Activated T-helper 1 cell treated with anti-CD3 and anti-CD28 coated beads, Interleukin-12 subunit alpha, Interleukin-12 subunit beta, Interleukin-2, Interleukin-4 antibody, amounts not matched to agents 30 ng/mL and 10 ng/mL and 1 ng/mL, durations not matched to agents 14 hours and 24 hours and 36 hours (primary cell): ENCODE measurements at places on chromosomes 16 and 17. TPM values are rescaled to one million over a fixed set of nuclear protein-coding genes. Genes with fewer than 3 reads are reported as not detected.

Gene SLC13A2
- total RNA-seq, result not detected in 2 replicates

Gene RPRML
- total RNA-seq, result not detected in 2 replicates

Gene COL1A1
- total RNA-seq, result 1.2 and 2.0 TPM in 2 replicates

Gene DPEP1
- not detected in 2 replicates for total RNA-seq

Gene HOXB1
- total RNA-seq, result not detected in 2 replicates

Gene KCNH6
- not detected in 2 replicates for total RNA-seq

DNA sequence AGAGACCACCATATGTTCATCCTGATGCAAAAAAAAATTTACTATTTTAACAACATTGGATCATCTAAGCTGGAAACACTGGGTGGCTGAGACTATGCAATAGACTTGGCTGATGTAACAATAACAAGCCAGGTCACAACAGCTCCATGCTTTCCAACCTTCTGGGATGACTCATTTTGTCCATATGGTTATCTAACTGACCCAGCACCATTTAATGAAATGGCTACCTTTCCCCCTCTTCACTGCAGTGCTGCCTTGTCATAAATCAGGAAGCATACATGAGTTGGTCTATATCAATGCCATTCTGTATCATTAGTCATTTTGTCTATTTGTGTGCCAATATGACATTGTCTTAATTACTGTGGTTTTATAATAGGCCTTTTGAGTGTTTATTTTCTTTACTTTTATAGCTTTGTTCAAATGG, 217.6 kb upstream of the KCNJ16 start:
- H3K4me1 ChIP-seq, result no peaks in the 10 kb centered on the region
- no peak overlapping the region for H3K27ac ChIP-seq
- no peaks in the 10 kb centered on the region for H3K27me3 ChIP-seq
- H3K36me3 ChIP-seq, result peaks cover 1% of the 10 kb centered on the region

DNA sequence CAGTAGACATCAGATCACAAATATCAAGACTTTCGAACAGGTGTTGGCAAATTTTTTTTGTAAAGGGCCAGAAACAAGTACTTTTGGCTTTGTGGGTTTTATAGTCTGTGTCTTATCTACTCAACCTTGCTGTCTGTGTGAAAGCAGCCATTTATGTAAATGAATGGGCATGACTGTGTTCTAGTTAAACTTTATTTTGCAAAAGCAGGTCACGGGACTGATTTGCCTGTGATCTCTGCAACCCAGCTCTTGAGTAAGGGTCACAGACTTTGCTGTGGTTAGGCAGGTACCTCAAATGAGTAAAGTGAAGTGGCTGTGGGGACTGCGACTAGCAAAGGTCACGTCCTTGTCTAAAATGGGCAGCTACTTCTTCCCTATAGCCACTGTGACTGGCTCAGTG, 136.5 kb downstream of the FTO start:
- H3K27ac ChIP-seq, result no peak overlapping the region
- H3K36me3 ChIP-seq, result peaks cover 5% of the 10 kb centered on the region
- no peaks in the 10 kb centered on the region for H3K27me3 ChIP-seq
- no peak for DNase-seq
- H3K4me3 ChIP-seq, result no peak overlapping the region

DNA sequence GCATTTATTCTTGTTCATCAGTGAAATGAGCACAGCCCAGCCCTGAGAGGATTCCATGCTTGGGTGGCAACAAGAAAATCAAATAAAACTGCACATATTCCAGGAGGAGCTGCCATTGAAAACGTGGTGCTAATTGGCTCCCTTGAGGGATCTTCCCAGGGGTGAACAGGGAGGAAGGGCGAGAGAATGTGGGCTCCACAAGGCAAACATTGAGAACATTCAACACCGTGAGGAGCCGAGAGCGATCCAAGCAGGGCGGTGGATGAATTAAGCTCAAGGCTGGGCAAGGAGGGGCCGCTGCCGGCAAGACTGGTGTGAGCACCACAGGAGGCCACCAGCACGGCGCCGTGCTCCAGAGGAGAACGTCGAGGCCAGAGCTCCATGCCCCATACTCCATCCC, 166.9 kb downstream of the C16orf95 start:
- DNase-seq, result no peak
- no peak overlapping the region for H3K4me3 ChIP-seq
- H3K4me1 ChIP-seq, result no peaks in the 10 kb centered on the region

DNA sequence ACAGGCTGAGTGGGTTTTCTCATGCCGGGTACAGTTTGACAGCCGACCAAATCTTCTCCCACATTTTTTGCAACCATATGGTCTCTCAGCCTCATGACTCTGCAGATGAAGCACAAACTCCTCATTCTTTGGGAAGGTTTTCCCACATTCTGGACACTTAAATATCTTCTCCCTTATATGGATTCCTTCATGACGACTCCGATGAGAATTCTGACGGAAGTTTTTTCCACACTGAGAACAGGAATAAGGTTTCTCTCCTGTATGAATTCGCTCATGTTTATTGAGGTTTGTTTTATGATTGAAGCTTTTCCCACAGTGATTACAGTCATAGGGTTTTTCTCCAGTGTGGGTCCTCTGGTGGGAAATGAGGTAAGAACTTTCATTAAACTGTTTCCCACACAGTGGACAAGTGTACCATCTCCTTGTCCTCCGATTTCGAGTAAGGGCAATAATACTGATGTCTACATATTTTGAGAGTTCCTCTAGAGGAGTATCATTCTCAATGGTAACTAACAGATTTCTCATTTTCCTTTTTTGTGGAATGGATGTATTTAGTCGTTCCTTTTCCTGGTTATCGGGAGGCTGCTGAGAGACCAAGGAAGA, 10.9 kb downstream of the ZNF200 start:
- H3K27ac ChIP-seq, result no peak overlapping the region
- no peaks in the 10 kb centered on the region for H3K4me1 ChIP-seq
- H3K36me3 ChIP-seq, result peaks cover 58% of the 10 kb centered on the region

GRCh38 chr17:64991726-64992125, 64.8 kb downstream of the GNA13 start:
- no peak overlapping the region for H3K27ac ChIP-seq
- no peaks in the 10 kb centered on the region for H3K27me3 ChIP-seq
- H3K36me3 ChIP-seq, result no peaks in the 10 kb centered on the region
- DNase-seq, result no peak
- H3K4me1 ChIP-seq, result peaks cover 38% of the 10 kb centered on the region
